ENCODE measurements at places on chromosomes 4 and X.

GRCh38 chr4:61919561-61919960 lies 719.4 kb downstream of the ADGRL3 start:
- DNase-seq, result no peak

DNA sequence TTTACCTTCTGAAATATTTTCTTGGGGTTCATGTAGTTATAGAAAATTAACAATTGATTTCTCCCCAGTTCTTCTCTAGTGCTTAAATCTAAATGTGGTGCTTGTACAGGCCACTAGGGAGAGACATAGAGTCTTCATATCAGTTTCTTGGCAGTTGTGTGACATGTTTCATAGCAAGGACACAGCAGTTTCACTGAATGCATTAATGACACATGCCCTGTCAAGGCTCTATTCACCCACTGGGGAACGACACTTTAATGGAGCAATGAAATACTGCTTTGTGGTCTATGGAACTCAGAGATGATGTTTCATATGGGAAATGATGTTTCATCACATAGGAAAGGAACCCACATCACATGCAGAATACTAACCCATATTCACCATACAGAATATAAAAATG lies 2.8 kb downstream of the VEGFC start:
- no peak for DNase-seq

DNA sequence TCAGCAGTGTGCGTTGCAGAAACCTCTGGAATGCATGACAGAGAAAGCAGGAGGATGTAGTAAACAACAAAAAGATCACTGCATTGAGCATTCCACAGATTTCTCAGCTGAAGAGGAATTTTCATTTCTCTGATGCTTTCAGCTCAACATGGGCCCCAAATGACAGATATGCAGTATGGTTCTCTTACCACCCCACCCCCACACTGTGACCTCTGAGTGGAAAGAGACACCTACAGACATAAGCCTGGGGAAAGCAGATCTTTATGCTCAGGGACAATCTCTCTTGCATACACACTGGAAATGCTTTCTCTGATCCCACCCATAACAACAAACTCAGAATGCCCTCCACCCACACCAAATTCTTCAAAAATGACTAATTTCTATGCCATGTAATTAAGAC lies 983.7 kb upstream of the LCORL start:
- DNase-seq, result no peak

DNA sequence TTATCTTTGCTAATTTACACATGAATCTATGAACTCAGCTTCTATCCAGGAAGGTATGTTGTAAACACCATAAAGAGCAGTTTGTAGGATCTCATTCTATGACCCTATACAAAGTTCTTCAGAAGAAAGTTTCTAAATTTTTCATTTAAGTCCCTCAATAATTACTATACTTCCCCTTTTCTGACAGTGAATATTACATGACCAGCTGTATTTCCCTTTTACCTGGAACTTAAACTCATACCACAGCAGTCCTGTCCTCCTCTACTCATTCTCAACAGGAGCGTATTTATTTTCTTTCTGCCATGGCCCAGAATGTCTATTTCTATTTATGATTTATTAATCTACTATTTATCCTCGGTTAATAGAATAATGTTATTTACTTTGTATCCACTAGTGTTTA lies 15.8 kb downstream of the RASGEF1B start:
- no peak for DNase-seq

- no peak for DNase-seq
These were observed 222.3 kb upstream of the LDB2 start for GRCh38 chr4:17120761-17121160.

- no peak for DNase-seq
These were observed 51.6 kb upstream of the BLTP1 start for GRCh38 chr4:122100508-122100907.

GRCh38 chrX:69161786-69162349 lies 3.4 kb downstream of the PJA1 start:
- DNase-seq, result no peak

DNA sequence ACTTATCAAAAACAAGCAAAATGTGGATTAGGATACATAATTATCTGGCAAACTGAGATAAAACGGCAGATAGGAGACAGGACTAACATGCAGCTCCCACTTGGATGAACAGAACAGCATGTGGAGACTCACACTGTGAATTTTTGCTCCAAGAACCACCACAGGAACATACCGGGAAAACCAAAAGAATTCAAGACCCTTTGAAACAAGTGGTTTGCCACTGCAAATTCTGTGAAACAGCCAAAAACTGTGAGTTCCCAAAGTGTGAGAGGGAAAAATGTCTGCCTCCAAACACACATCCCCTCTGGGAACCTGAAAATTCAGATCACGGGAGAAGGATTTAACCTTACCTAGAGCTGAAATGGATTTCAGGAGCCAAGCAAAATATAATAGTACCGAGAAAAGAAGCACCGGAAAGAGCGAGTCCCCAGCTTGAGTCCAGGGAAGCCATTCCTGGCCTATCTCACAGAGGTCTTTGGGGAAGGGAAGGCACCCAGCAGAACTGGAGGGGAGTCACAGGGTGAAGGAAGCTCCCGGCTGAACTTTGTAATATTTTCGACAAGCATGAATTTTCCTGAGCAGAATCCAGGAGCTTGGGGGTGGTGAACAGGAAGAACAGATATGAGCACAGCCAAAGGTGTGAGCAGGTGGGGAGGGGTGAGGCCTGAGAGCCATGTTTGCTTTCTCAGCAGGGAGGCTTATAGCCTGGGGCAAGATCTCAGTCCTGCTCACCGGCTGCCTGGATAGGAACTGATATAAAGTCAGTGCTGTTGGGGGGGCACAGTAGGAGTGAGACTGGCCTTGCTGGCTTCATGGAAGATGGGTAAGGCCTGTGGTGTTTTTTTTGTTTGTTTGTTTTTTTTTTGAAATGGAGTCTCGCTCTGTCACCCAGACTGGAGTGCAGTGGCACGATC lies 23.9 kb downstream of the MANBA start:
- no peak for DNase-seq

DNA sequence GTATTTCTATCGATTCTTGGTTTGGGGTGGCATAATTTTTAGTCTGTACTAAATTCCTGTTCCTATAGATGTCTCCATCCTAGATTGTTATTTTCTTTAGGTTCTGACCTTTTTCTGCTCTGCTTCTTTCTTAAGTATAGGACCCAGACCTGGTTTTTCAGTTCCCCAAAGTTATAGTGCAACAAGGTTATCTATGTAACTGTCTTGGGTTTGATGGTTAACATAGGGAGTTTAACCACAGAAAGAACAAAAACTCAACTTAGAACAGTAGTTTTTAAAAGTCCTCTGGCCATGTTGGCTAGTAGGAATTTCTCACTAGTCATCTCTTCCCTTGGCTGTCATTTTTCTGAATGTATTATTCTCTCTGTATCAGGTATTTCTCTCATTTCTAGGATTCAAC lies 38.8 kb upstream of the MAD2L1 start:
- DNase-seq, result no peak

- no peak for DNase-seq
These were observed 176.0 kb downstream of the COX18 start for GRCh38 chr4:72893354-72894066.
